GM12891 (cell line): ENCODE measurements at places on chromosomes 7 and 10.

DNA sequence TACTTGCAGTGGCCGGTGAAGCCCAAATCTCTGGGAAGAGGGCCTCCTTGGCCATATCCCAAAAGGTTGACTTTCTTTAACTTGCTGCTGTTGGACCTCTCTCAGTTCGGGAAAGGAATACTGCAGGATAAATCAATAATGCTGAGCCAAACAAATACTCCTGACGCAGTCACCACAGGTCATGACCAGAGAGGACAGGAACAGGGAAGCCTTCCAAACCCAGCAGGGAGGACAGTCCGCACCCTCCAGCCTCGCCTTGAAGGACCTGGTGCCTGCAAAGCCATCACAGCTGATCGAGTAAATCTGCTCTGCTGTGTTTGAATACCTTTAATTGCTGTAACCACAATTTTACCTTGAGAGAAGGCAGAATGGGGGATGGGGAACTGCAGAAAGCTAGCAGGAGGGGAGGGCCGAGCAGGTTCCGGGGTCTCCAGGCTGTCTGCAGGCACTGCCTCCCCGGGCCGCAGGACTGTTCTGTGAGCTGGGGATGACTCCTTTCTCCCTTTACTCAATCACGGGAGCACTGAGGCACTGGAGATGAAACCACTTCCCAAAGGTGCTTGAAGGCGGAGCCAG lies 20.8 kb upstream of the INSIG1 start:
- no peak for DNase-seq

- DNase-seq = no peak
Observed at GRCh38 chr10:17316488-17317170, 88.6 kb downstream of the VIM start.

DNA sequence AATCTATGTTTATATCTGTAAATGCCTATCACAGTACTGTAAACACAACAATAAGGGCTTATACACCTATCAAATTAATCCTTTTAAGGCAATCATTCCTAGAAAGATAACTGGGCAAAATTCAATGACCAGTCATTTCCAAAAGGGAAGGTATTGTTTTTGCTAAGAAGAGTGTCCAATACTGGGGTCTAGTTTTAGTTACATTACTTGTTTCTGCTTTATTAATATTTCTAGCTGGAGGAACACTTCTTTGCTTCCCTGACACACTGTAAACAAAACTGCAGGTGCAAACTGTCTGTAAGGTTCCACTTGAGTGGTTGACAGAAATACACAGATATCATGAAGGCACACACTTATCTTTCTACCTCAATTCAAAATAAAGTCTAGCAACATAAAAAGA lies 84.2 kb upstream of the FAM133B start:
- no peak for DNase-seq

DNA sequence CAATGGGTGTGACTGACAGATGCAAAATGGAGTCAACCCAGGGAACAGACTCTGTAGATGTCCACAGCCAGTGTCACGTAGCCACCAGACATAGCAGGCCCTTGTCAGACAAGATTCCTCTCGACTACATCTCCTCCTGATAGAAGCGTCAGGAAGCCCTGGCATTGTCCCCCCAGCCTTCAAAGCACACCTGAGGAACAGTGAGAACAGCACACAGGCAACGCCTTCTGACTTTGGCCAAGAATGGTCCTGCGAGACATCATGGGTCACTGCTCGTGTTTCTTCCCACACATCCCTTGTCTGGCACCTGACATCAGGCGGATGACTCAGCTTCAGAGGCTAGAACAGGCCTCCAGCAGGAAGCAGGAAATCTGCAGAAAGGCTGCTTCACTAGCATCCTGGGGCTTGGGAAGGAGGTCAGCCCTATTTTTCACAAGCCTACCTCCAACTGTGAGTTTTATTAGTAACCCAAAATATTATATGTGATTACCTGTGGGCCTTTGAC lies 52.8 kb upstream of the GPR26 start:
- no peak for DNase-seq

DNA sequence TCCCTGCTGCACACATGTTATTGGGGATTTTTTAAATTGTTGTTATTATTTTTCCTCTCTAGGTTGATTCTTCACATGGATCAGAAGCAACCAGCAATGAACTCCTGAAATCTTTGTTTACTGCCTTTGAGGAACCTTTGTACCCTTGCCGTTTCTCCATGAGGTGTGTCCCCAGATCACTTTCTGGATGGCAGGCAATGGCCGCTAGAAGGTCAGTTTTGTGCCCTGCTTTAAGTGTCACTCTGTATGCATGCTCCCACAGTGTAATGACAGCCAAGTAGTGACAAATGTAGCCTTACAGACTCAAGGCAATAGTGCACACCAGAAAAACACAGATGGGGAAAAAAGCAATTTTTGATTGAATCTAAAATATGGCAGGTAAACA lies 47.7 kb upstream of the NRP1 start:
- DNase-seq = no peak

GRCh38 chr10:124671486-124672075 lies 72.6 kb downstream of the FAM53B start:
- no peak for DNase-seq

GRCh38 chr10:30176776-30177533 lies 117.6 kb upstream of the JCAD start:
- DNase-seq = no peak

GRCh38 chr7:26081638-26082037 lies 70.4 kb upstream of the NFE2L3 start:
- no peak for DNase-seq

- no peak for DNase-seq
Observed at GRCh38 chr7:85474234-85474633, 287.4 kb upstream of the SEMA3D start.

GRCh38 chr7:116709336-116709735 lies 37.3 kb downstream of the MET start:
- DNase-seq = no peak

DNA sequence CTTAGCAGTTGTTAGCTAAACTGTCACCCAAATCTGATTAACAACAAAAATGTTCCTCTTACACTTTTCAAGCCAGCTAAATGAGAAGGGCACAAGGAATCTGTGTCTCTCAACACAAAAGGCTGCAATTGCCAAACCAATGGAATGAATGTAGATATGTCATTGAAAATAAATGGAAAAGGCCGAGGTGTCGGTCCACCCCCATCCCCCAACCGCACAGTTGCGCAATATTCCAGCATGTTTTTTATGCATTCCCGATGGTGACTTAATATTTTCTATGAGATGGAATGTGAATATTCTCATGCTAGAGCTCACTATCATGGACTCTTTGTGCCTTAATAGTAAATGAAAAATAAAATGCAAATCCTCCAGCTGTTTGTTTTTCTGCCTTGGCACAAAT lies 181.6 kb upstream of the LRGUK start:
- DNase-seq = no peak

GRCh38 chr7:98221611-98222532 lies 10.6 kb downstream of the BHLHA15 start:
- peak; percentile 20 for DNase-seq

DNA sequence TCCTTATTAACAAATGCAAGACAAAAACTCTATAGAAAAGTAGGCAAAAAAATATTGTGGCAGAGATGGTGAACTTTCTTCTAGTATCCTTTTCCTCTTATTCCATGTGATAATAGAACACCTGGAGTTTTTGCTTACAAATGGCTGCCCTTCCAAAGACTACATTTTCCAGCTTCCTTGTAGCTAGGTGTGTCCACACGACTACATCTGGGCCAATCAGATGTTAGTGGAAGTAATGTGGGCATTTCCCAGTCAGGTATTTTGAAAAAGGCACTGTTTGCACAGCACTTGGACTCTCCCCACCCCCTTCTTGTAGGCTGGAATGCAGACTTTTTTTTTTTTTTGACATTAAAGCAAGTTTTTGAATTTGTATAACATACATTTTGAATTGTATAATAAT lies 105.5 kb upstream of the TBX20 start:
- DNase-seq = no peak

DNA sequence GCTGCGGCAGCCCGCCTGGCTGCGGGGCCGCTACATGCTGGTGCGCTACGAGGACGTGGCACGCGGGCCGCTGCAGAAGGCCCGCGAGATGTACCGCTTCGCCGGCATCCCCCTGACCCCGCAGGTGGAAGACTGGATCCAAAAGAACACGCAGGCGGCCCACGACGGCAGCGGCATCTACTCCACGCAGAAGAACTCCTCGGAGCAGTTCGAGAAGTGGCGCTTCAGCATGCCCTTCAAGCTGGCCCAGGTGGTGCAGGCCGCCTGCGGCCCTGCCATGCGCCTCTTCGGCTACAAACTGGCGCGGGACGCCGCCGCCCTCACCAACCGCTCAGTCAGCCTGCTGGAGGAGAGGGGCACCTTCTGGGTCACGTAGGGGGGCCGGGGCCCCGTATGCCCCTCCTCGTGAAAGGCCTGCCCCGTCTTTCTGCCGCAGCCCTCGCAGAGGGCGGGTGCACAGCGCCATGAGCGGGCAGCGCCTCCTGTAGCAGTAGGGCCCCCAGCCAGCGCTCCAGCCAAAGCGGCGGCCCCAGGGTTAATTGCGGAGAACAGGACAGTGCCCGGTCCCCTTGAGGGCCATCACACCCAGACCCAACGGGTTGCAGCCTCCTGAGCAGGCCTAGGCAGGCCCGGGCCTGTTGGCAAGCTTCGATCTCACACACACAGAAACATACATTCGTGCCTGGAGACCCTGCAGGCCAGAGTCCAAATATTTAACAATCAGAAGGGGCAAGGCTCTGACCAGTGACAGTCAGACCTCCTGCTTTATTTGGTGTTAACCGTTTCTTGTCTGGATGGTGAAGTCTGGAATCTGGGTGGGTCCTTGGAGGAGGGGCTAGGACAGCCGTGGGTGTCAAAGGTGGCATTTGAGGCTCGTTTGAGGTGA lies 44.1 kb downstream of the CHST3 start:
- DNase-seq = no peak

- DNase-seq = no peak
Observed at GRCh38 chr10:109914966-109915365, 8.3 kb downstream of the XPNPEP1 start.

DNA sequence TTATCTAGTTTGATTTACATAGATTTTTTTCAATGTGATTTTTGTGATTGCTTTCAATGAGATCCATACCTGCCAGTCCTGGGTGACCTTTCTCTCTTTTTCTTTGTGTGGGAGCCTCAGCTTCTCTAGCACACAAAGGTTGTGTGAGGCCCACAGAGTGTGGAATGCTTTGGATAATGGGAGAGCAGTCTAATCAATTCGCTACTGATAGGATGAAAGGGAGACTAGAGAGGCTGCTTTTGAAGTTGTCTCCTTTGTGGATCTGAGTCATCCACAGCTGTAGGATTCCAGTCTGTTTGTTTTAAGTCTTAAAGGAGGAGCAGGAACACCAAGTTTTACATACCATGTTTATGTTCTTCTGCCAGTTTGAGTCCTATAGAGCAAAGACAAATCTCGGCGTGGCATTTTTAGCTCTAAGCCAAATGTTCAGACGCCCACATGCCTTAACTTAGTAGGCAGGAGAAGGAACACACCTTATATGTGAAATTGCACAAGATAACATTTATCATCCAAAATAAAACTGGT lies 330.0 kb downstream of the ARL4A start:
- no peak for DNase-seq
